ENCODE measurements at places on chromosomes 1 and 21. TPM values are rescaled to one million over a fixed set of nuclear protein-coding genes. Genes with fewer than 3 reads are reported as not detected.
A peak's percentile ranks its signal among the peaks of the same experiment; 100 is the strongest.

DYRK3 gene
- 11.2 TPM for total RNA-seq

PSEN2 gene
- total RNA-seq: 23.5 TPM

GRIK1 gene
- not detected for total RNA-seq

ANGPTL3 gene
- not detected for total RNA-seq

ANGPTL7 gene
- total RNA-seq: 2.4 TPM

UTS2 gene
- total RNA-seq: not detected

KCNA10 gene
- not detected for total RNA-seq

AIDA gene
- 40.1 TPM for total RNA-seq

DENND2C gene
- 3.8 TPM for total RNA-seq

- DNase-seq: no peak
These were observed 1.7 kb downstream of the SERTAD4 start for GRCh38 chr1:210234329-210234757.

GRCh38 chr1:17409391-17409811 is 30.1 kb downstream of the RCC2 start:
- DNase-seq: peak; percentile 39

DNA sequence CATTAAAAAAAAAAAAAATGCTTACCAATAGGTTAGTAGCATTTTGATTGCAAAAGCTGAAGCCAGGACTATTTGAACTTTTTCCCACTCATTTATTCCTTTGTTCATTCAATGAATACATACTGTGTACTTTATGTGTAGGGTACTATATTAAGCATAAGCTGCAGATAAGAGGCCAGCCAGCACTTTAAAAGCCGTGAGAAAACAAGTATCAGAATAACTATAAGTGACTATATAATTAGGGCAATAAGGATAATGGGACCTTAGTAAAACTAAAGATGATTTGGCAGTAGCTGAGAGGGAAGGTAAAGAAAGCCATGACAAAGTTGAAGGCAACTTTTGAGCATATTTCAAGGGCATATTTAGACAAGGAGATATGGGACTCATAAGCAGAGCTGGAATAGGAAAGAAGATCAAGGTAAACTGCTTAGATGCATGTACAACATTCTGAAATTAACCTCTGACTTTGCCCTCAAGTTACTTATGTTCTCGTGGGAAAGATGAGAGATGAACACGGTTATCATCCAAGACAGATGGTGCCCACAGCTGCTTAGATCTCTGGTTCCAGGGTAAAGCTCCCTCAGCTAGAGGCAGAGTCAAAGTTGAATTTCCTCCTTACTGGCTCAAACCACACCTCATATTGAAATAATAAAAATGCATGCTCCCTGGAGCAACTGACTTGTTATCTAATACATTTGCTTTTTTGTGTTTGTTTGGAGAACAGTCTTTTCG is 44.0 kb upstream of the FMO2 start:
- peak; percentile 17 for DNase-seq

GRCh38 chr1:223547316-223548114 is 118.0 kb downstream of the CAPN8 start:
- no peak for DNase-seq

- no peak for DNase-seq
These were observed 34.0 kb downstream of the GLIS1 start for GRCh38 chr1:53704804-53705445.

DNA sequence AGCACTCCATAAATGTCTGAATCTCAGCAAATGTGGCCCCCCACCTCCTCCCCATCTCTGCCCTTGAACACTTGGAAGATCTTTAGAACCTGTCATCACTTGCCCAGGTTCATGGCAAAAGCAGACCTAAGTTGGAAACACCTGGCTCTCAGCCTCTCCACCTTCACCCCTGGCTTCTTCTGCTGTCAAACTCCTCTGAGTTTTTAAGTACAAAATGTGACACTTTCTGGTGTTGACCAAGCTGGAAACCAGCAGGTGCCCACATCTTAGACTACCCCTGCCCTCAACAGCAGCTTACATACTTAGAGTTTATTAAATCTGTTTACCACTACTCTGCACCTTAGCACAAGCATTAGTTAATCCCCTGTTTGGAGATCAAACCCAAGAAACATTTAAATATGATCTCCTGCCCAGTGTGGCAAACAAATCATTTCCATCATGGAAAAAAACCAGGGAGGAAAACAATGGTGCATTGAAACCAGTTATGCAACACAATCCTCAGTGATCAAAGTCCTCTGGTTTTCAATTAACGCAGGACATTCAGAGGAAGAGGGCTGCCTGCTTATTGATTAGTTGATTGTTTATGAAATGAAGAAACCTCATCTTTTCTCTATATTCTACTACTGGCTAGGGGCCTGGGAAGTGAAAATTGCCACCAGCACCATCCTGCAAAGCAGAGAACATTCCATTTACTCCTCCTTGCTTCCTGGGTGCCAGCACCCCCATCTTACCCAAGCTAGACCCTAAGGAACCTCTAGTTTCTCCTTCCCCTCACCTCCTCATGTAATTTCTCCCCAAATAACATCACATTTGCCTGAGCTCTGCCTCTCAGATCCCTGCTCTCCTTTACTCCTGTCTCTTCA is 139.4 kb upstream of the RAB4A start:
- no peak for DNase-seq

GRCh38 chr1:63590166-63590560 is 3.0 kb upstream of the PGM1 start:
- DNase-seq: no peak

- DNase-seq: no peak
These were observed 19.2 kb upstream of the SLC44A5 start for GRCh38 chr1:75630004-75630594.

GRCh38 chr1:224219011-224219611 is 36.1 kb downstream of the DEGS1 start:
- no peak for DNase-seq

DNA sequence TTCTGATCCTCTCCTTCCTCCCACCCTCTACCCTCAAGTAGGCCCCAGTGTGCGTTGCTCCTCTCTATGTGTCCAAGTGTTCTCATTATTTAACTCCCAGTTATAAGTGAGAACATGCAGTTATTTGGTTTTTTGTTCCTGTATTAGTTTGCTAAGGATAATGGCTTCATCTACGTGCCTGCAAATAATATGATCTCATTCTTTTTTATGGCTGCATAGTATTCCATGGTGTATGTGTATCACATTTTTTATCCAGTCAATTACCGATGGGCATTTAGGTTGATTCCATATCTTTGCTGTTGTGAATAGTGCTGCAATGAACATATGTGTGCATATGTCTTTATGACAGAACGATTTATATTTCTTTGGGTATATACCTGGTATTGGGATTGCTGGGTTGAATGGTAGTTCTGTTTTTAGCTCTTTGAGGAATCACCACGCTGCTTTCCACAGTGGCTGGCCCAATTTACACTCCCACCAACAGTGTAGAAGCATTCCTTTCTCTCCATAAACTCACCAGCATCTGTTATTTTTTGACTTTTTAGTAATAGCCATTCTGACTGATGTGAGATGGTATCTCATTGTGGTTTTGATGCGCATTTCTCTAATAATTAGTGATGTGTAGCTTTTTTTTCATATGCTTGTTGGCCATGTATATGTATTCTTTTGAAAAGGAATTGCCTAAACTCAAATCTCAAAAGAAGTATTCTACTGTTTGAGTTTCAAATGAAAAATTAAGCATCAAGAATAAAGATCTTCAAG is 116.9 kb downstream of the ETS2 start:
- DNase-seq: no peak

GRCh38 chr1:26156285-26157038 is 2.4 kb upstream of the FAM110D start:
- peak; percentile 82 for DNase-seq

DNA sequence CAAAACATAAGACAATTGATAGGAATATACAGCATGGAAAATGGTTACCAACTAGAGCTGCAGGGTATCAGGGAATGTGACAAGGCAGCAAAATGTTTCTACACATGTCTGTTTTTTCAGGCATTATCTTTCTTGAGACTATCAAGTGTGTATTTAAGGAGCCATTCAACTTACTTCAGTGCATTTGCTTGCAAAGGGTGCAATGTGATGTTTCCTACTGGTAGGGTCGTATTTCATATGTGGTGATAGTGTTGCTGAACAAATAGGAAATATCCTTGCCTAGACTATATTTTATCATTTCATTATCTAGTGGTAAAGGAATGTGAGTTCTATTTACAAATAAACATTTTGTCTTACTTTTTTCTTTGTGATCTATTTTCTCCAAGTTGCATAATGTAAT is 42.4 kb downstream of the PTPRC start:
- DNase-seq: no peak

GRCh38 chr1:30812076-30812475 is 54.5 kb upstream of the LAPTM5 start:
- no peak for DNase-seq

DNA sequence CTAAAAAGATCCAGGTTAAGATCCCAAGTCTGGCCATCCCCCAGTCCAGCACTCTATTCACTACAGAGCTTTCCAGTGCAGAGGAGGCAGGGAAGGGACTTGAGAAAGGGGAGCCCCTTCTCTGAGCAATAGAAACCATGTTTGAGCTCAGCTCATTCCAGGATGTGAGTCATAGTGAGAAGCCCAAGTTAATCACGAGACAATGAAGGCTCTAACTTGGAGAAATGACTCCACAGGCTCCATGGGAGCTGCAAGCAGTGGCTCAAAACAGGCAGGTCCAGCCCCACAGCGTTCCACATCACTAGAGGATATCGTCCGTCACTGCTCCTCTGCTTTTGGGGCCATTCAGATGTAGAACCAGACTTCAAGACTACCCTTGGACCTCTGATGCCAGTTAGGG is 59.1 kb downstream of the CAMK2N1 start:
- no peak for DNase-seq

- no peak for DNase-seq
These were observed 3.3 kb downstream of the ALDH9A1 start for GRCh38 chr1:165695031-165695430.

DNA sequence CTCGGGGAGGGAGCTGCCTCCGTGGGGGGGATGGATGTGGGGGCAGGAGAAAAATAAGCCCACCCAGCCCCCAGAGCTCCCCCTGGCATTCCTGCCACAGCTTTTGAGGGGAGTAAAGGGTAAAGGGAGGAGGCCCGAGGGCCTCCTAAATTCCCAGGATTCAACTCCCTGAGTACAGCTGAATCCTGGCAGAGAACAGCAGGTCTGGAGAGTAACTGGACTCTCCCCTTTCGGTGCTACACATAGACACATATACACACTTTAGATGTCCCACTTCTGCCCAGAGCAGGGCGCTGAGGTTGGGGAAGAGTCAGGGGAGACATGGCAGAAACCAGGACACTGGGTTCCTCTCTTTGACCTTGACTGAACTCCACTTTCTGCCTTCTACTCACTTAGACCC is 3.0 kb downstream of the KIRREL1 start:
- DNase-seq: no peak

- no peak for DNase-seq
These were observed 28.9 kb downstream of the INAVA start for GRCh38 chr1:200923601-200924000.

GRCh38 chr1:38454236-38454635 is 405.3 kb downstream of the RRAGC start:
- DNase-seq: no peak

- no peak for DNase-seq
These were observed 20.6 kb downstream of the INPP5B start for GRCh38 chr1:37926038-37926924.

DNA sequence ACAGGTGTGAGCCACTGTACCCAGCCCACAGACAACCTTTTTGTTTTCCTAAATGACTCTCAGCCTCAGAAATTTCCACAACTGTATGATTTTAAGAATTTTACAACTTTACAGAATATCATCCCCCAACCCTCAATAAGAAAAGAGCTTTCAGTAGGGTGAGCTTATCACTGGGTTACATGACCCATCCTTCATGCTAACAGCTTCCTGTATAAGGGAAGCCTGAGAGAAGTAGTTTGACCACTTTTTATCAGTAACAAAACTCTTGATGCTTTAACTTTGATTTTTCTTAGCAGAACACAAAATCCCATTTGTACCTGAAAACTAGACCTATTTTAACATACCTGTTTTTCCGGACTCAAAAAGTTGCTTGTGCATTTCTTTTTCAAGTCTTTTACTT is 9.7 kb upstream of the MYBPHL start:
- DNase-seq: no peak

GRCh38 chr21:41009398-41010100 is 158.4 kb upstream of the BACE2 start:
- no peak for DNase-seq

DNA sequence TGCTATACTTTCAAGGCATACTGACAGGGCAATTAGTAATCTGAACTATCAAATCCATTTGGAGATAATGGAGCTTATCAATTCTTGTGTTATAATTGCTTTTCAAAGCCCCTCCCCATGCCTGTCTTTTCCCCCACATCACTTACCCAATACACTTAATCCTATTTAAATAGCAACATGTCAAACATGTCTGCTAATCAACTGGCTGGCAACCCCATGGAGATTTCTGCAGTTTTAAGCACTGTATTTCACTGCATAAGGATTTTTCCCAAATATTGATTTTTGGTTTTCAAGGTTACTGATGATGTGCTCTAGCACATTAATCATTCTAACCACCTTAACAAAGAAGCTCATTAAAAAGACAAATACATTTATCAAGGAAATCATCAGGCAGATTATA is 800.3 kb downstream of the PLA2G4A start:
- no peak for DNase-seq

DNA sequence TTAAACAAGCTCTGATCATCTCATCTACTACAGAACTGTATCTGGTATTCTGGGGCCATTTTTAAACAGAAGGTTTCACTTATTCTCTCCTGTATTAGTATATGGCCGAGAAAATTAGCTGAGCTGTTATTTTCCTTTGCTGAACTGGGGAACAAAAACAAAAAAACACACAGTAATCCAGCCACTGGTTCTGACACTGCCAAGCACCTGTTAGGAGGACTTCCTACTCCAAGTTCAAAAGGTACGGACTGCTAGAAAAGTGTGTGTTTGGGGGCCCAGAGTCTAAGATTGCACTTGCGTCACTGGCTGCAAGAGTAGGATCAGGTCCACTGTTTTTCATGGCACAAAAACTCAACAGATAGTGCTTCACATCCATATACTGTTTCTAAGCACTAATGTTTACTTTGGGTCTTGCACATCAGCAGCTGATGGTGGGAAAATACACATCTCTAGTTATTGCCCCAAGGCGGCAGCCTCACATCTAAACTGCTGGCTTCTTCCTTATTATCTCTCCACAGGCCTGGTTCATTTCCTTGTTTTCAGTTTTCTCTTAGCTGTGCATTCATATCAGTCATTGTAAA is 226.1 kb downstream of the FGGY start:
- DNase-seq: no peak

GRCh38 chr1:20486457-20487235 is 636 bp upstream of the CAMK2N1 start:
- peak; percentile 88 for DNase-seq

DNA sequence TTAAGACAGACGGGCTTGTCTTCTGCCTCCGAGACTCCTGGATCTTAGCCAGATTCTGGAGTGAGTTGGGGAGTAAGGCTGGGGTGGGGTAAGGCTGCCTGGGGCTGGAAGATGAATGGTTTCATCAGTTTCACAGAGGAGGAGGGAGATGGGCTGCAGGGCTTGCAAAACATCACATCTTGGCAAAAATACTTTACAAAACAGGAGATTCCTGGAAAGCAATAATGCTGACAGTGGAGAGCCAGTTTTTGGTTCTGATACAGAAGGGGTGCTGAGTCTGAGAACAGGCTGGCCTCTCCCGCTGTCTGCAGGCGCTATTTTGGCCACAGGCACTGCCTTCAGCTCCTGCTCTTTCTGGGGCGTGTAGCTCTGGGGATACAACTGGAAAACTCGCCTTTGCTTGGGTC is 83.4 kb upstream of the KCNE2 start:
- peak; percentile 32 for DNase-seq

- DNase-seq: no peak
These were observed 673 bp upstream of the DHCR24 start for GRCh38 chr1:54887665-54888071.

GRCh38 chr1:114756009-114756892 is 1.5 kb downstream of the CSDE1 start:
- no peak for DNase-seq

GRCh38 chr1:62796221-62796620 is 12.3 kb downstream of the ATG4C start:
- DNase-seq: no peak

Measured in heart left ventricle (tissue), 16 donors.